ENCODE measurements at places on chromosomes 1 and 21. TPM values are rescaled to one million over a fixed set of nuclear protein-coding genes. Genes with fewer than 3 reads are reported as not detected.

- H3K4me3 ChIP-seq: no peak overlapping the region
- H3K4me1 ChIP-seq: no peaks in the 10 kb centered on the region
These were observed 54.6 kb upstream of the DPT start for GRCh38 chr1:168783458-168784210.

GRCh38 chr1:215772151-215772550 lies 205.0 kb downstream of the KCTD3 start:
- no peak overlapping the region for H3K27ac ChIP-seq
- no peaks in the 10 kb centered on the region for H3K27me3 ChIP-seq
- H3K4me3 ChIP-seq: no peak overlapping the region
- H3K36me3 ChIP-seq: no peaks in the 10 kb centered on the region
- DNase-seq: no peak

DNA sequence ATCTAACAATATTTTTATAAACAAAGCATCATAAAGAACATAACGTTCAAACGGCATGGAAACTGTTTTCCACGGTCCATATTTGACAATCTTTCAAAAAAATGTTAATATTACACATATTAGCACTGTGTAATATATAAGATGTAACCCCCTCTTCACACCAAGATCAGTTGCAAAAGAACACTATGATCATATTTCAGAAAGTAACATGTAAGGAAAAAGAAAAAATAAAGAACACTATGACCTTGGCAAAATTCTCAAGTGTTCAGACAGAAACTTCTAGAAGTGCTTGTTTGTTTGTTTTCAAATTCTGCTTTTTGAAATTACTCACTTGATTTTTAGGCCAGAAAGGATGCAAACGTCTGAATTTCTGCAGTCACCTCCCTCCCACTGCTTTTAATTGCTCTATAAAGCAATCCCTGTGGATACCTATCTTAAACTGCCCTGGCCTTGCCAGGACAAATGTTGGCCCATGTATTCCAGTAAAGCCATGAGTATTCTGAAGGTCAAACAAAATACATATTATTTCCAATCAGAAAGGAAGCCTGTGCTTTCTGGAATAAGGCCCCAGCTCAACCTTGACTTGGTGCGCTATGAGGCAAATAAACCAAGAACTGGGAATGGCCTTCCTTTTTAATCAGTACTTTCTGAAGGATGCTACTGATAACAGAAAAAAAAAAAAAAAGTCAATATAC lies 68.6 kb downstream of the TGFBR3 start:
- H3K4me3 ChIP-seq: no peak overlapping the region
- H3K36me3 ChIP-seq: no peaks in the 10 kb centered on the region
- no peaks in the 10 kb centered on the region for H3K27me3 ChIP-seq
- no peak for DNase-seq

The SPRR2A gene
- total RNA-seq: not detected
